Amygdala (tissue), 56 donors: ENCODE measurements at places on chromosomes 2 and 18.

DNA sequence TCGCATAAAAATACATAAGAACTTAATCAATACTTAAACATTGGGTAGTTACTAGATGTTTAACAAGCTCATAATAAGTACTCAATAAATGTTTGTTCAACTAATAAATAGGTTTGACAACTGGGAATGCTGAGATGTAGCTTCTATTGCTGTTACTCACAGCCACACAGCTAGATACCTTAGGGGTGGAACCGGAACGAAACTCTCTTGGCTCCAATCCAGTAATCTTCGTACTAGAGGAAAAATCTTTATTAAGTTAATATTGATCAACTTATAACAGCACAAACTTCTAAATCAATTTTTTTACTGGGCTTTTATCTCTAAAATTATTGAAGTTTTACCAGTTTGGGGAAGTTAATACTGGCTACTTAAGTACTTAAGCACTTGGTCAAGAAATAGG, 247.8 kb downstream of the PAX3 start:
- DNase-seq = no peak

DNA sequence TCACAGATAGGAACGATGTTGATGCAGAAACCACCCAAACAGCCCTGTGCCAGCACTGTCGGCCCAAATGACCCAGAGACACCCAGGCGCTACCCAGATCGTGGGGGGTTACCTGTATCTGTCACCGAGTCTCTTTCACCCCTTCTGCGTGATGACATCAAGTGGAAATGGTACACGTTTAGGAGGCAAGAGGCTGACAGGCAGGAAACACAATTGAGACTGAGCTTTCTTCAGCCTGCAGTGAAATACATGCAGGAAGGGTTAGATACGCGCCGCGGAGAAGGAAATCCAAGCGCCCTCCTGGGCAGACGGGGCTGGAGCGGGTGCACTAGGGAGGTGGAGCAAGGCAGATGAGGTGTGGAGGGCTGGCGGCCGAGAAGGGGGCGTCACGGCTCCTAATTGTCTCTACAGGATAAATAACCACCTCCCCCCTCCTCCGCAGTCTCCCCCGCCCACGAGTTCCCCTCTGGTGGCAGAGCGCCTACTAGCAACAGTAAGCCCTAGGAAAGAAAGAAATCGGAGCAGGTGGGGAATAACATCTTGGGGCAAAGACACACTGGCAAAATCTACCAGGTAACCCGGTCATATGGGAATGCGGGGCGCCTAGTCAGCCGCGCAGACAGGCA, at the start of gene RNF152:
Gene RNF152 (minus strand): TSS at position 325 of the 626 bp plus-strand sequence. CDS start 76,544 bp downstream, outside the sequence.
- peak; percentile 3 for DNase-seq

DNA sequence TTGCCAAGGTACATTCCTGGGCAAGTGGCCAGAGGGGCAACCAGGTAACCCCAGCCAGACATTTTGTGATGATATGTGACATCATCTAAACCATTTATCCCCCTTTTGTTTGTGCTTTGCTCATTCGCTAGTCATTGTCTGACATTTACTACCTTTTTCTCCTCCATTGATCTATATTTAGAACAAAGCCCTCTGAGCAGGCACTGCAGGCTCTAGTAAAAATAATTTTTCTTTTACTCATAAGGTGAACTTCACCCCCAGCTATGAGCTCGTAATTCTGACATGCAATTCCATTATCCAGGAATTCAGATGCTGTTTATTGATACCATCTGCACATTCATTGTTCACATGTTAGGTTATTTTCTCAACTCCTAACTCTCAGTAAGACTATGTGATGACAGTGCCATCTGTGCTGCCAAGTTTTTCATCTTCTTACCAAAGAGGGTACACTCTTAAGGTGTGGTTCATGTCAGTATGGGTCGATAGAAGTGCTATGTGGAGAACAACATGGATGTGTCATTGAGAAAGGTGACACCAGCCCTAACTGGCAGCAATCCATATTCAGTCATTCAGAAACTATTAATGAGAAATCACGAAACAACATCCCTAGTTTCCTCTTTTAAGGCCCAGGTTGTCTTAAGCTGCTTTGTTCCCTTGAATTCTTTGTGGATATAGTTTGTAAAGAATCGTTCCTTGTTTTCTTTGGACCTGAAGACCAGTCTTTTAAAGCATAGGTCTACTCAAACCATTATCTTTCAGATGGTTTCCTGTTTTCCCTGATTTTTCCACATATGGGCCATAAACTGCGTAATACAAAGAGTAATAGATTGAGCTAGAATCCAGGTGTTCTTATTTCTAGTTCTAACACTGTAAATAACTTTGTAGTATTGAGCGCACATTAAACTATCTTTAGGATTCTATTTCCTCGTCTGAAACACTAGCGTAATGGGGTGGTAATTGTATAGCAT, 978.1 kb upstream of the CDH2 start:
- DNase-seq = no peak

- no peak for DNase-seq
These were observed 50.6 kb downstream of the GALNT3 start for GRCh38 chr2:165743442-165743841.

DNA sequence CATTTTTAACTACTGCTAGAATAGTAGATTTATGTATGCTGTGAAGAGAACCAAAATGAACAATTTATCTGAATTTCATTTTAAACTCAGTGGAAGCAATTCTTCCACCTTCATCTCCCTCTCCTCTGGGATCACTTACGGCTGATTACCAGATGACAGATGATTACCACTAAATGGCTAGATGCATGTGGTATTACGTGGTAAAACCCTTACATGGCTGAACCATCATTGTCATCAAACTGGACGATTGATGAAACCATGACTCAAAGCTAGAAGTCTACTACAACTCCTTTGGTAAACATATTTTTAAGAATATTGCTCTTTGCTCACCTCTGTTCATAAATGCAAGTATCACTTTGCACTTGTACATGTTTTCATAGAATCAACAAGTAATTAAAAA, 48.5 kb upstream of the DOCK10 start:
- DNase-seq = no peak

DNA sequence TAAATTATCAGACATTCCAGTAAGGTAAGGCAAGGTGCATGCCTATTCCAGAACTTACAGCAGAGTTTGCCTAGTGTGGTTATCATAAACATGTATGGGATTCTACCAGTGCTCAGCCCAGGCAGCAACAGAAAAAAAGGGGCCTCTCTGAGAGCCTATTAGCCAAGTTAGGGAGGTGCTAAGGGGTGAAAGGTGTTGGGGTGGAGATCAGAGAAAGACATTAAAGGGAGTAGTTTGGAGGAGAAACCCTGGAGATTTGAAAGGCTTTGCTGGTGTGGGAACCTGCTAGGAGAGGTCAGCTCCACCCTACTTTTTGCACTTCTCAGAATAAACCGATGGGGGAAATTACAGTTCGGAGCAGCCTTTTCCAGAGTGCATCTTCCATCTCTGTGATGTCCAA, 2.9 kb downstream of the ARPC2 start:
- no peak for DNase-seq

DNA sequence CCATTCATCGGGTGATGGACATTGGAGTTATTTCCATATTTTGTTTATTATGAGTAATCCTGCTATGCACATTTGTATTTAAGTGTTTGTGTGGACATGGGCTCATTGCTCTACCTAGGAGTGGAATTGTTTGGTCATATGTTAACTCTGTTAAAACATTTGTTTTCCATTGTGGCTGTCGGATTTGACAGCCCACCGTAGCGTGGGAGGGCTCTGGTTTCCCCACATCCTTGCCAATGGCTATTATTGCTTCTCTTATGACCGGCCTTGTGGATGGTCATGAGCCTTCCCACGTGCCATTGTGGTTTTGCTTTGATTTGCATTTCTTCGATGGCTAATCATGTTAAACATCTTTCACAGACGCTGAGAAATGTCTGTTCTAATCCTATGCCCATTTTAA, 92.0 kb downstream of the ZNF236 start:
- DNase-seq = no peak

GRCh38 chr2:5937851-5938565, 245.8 kb downstream of the SOX11 start:
- no peak for DNase-seq

DNA sequence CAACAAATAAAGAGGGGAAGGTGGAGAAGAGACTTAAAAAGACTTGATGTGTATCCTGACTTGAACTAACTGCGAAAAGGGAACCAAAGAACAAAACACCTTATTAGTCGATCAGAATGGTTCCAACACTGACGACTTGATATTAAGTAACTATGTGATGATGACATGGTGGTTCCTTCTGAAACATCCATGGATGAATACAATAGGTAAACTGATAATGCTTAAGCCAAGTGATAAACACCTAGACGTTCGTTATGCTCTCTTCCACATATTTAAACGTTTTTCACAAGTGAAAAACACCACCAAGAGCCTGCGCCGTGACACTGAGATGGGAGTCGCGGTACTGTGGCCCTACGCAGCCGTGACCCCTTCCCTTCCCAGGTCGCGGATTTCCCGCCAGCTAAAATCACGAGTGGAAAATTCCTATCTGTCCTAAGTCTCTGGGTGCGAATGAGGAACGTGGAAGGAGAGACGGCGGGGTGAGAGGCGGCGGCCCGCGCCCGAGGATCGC, 797 bp downstream of the TTC32 start:
- DNase-seq = no peak

DNA sequence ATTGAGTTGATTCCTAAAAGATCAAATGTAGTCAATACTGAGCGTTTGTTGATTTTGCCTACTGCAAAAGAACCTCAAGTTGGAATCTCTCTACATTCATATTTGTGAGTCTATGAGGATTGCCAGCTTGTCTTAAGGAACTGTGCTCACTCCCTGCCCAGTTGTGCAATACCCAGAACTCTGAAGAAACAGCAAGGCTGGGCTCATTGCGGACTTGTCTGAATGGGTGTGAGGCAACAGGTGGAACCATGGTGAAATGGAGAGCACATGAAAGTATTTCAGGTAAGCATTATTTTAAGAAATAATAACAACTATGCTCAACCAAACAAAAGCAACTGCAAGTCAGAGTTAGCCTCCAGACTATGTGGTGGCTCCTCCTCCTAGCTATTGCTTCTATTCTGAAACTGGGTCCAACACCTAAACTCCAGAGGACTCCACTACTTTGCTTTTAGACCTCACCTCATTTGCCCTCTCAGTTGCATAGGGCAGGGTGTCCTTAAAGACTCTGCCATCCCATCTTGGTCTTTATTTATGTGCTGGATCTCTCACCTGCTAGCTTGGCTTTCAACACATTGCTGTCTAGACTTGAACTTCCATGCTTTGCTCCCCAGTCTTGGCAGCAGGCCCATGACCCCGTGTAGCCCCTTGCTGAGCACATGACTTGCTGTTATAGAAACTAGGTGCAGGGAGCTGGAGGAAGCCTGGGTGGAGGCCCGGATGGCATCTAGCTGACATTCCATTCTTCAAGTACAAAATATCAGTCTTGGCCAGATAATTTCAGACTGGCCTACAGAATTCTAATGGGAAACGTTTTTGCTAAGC, 94.8 kb upstream of the ARL5A start:
- peak; percentile 16 for DNase-seq

DNA sequence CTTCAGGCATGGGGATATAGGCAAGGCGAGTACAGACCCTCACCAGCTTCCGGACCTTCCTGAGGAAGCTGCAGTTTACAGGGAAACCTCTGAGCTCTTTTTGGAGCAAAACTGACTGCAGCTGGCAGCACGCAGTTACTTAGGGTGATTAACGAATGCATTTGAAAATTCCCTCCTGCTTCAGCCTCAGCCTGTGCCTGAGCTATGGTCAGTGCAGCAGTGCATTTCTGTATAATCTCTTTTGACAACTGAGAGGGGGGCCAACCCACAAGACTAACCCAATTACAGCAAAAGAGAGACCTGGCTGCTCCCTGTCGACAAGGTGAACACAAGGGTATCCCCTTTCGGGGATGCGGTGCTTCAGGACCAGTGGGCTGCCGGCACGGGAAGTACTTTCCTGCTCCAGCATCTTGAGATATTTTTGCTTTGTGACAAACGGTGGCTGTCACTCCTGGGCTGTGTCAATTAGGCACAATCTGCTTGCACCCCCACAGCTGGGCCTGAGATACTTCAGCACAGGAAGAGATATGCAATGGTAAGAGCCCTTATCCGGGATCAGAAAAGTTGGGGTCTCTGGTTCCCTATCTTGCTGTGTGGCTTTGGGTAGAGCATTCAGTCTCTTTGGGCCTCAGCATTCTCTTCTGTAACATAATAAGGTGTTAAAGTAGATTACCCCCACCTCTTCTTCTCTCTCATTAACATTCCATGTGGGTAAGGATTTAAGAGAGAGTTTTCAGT, 141.0 kb downstream of the TMEM17 start:
- no peak for DNase-seq

DNA sequence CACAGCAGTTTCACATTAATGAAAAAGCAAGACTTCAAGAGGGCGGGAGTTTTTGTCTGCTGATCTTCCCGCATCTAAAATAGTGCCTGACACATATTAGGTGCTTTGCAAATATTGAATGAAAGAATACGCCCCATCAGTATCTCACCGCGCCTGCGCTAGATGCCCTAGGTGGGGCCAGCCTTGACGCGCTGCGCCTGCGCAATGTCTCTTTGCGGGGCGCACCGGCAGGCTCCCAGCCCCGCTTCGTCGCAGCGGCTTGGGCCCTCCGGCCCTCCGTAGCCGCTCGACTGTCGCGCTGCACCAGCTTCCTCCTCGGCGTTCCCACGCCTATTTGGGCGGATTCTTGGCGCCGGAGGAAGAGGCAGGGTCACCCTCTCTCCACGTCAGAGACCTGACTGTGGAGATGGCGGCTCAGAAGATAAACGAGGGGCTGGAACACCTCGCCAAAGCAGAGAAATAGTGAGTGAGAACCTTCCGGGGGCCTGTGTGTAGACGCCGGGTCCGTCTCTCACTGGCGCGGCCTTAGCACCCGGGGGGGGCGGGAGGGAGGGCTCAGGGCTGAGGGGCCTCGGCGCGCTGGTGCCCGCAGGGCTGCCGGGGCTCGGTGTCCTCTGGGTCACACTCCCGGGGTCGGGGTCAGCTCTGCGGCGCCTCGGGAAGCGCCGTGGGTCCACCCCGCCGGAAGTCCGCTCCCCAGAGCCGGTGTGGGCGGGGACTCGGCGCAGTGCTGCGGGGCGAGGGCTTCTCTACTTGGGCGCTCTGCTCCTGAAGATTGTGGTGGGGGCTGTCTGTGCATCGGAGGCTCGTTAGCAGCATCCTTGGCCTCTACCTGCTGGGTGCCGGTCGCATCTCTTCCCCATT, at the start of gene NAPG:
Gene NAPG (plus strand): TSS at position 331 of the 864 bp plus-strand sequence. CDS start 76 bp downstream, at position 407.
- peak; percentile 95 for DNase-seq
